Right atrium auricular region (tissue), 2 donors: ENCODE measurements at places on chromosomes 5 and 9. TPM values are rescaled to one million over a fixed set of nuclear protein-coding genes. Genes with fewer than 3 reads are reported as not detected.

- H3K27ac ChIP-seq: no peak overlapping the region
- no peaks in the 10 kb centered on the region for H3K36me3 ChIP-seq
- no peak overlapping the region for H3K4me3 ChIP-seq
- no peak for DNase-seq
- H3K27me3 ChIP-seq: no peaks in the 10 kb centered on the region
- no peaks in the 10 kb centered on the region for H3K4me1 ChIP-seq
These were observed 320.4 kb downstream of the DRD1 start for GRCh38 chr5:175123542-175123941.

GLRA1 gene
- not detected for total RNA-seq

GRCh38 chr5:154984946-154985516, 28.5 kb upstream of the KIF4B start:
- H3K27ac ChIP-seq: no peak overlapping the region
- H3K4me1 ChIP-seq: no peaks in the 10 kb centered on the region
- no peak for DNase-seq
- H3K36me3 ChIP-seq: no peaks in the 10 kb centered on the region
- H3K4me3 ChIP-seq: no peak overlapping the region

DNA sequence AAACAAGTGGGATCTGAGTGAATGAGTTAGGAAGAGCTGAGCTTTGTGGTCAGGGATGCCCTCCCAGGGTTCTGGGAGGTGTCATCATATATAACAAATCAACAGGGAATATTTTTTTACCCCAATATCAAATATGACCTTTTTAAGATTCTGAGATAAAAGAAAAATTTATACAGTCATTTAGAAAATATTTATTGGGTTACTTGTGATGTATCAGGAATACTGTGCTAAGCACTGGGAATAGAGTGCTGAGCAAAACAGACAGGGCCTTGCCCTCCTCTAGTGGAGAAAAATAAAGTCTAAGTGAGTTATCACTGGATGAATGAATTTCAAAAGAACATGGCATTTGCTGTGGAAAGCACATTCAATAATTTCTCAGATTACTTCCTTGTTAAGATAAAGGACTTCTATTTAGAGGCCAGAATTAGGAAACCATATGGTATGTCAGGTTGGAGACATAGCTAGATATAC, 102.9 kb downstream of the BOD1 start:
- H3K27me3 ChIP-seq: no peaks in the 10 kb centered on the region
- DNase-seq: no peak
- H3K4me3 ChIP-seq: no peak overlapping the region
- H3K36me3 ChIP-seq: no peaks in the 10 kb centered on the region
- H3K27ac ChIP-seq: no peak overlapping the region

GRCh38 chr5:16558984-16559629, 57.7 kb downstream of the RETREG1 start:
- peaks cover 1% of the 10 kb centered on the region for H3K4me1 ChIP-seq
- H3K27ac ChIP-seq: no peak overlapping the region
- no peaks in the 10 kb centered on the region for H3K36me3 ChIP-seq

GRCh38 chr5:172113036-172113435, 75.0 kb downstream of the STK10 start:
- no peak overlapping the region for H3K4me3 ChIP-seq
- H3K4me1 ChIP-seq: peaks cover 21% of the 10 kb centered on the region
- H3K36me3 ChIP-seq: no peaks in the 10 kb centered on the region

GRCh38 chr9:89461265-89461664, 36.6 kb downstream of the SEMA4D start:
- H3K4me1 ChIP-seq: peaks cover 4% of the 10 kb centered on the region
- no peak overlapping the region for H3K4me3 ChIP-seq
- DNase-seq: no peak
- H3K36me3 ChIP-seq: no peaks in the 10 kb centered on the region
- no peaks in the 10 kb centered on the region for H3K27me3 ChIP-seq
